DND-41 (cell line): ENCODE measurements at places on chromosomes 5 and 9.

DNA sequence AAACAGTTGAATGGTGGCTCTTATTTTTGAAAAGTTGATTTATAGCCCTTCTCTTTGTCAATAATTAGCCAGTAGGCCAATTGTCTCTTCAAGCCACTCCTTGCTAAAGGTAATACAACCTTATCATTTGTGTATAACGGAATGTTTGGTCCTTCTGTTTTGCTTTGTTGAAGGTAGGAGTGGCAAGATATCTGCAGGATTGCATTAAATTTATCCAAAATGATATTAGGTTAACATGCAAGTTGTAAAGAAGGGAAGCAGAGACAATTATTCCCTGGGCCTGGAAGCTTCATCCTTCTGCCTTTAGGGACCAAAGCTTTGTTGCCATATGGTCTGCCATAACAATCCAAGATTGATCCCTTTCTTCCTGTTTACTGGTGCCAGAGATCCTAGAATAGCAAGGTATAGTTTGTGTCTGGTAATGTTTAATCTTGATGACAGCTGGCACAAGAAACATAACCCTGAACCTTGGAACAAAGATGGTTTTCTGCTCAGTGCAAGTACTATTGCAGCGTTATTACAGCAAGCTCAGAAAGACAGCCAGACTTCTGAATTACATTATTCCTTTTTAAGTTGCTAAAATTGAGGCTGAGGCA lies 15.5 kb upstream of the FSD1L start:
- no peak for DNase-seq

- no peak for DNase-seq
Observed at GRCh38 chr9:91720313-91720712, 229.7 kb downstream of the ROR2 start.

DNA sequence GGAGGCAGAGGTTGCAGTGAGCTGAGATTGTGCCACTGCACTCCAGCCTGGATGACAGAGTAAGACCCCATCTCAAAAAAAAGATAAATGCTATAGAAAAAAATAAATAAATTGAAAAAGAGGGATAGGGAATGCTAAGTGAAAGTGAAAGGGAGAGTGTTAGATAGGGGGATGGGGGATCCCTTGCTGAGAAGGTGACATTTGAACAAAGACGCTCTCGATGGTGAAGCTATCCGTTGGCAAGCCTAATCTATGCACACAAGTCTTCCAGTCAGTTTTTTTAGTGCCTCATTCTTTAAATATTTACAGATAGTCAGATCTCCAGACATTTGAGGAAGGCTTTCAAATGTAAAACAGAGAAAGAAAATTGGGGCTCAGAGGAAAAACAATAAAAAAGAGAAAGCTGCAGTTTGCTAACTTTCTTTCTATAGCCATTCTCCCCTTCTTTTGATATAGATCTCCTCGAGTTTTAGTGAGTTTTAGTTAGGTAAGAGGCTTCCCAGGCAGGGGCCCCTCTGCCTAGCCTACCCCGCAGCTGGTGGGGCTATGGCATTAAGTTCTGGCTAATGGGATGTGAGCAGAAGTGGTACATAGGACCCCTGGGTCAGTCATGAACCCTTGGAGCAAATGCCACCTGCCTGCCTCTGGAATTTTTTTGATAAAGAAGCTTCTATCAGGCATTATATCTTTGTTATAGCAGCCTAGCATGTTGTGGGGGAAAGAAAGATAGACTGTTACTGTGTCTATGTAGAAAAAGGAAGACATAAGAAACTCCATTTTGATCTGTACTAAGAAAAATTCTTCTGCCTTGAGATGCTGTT lies 12.0 kb downstream of the GLRX start:
- no peak for DNase-seq

- no peak for DNase-seq
Observed at GRCh38 chr5:31770998-31771397, 132.1 kb downstream of the PDZD2 start.

DNA sequence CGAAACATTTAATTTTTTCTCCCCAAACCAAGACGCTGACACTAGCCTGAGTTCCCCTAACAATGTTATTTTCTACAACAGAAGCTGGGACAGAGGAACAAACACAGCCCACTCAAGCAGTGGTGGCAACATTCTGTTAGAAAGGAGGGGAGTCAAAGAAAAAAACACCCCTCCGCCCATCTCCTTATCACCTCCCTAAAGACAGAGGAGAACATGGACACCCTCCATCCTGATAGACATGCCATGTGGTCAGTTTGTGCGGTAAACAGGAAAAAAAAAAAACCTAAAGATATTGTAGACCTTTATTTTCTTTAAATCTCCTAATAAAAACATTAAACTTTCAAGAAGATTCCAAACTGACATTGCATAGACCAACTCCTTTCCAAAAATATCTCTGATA lies 2.9 kb upstream of the DPM2 start:
- DNase-seq = no peak

- no peak for DNase-seq
Observed at GRCh38 chr5:102617191-102618187, 118.7 kb upstream of the SLCO6A1 start.

DNA sequence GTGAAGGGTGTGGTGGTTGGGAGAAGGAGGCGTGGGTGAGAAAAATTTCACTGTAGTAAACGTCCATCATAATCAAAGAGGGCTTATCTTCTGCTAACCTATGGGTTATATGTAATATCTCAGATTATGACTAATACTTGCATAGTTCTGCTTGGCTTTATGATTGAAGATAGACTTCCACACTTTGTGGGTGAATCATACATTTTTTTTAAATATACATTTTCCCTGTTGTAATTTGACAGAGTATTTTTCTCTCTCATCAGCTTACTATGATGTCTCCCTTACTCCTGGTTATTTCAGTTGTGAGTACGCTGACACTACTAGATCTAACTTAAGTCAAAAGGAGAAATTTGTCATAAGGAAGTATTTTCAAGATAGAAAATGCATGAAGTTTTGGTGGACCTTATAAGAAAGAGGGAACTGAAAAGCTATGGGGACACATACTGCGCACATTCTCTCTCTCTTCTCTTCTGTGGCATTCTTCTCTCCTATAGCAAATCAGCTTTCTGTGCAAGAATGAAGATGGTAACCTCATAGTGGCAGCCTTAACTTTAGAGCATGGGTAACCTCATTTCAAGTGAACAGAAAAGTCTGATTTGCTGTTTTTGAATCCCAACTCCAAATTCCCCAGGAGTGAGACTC lies 4.9 kb upstream of the JAK2 start:
- DNase-seq = no peak

GRCh38 chr5:134510970-134511795 lies 14.3 kb upstream of the JADE2 start:
- DNase-seq = no peak

DNA sequence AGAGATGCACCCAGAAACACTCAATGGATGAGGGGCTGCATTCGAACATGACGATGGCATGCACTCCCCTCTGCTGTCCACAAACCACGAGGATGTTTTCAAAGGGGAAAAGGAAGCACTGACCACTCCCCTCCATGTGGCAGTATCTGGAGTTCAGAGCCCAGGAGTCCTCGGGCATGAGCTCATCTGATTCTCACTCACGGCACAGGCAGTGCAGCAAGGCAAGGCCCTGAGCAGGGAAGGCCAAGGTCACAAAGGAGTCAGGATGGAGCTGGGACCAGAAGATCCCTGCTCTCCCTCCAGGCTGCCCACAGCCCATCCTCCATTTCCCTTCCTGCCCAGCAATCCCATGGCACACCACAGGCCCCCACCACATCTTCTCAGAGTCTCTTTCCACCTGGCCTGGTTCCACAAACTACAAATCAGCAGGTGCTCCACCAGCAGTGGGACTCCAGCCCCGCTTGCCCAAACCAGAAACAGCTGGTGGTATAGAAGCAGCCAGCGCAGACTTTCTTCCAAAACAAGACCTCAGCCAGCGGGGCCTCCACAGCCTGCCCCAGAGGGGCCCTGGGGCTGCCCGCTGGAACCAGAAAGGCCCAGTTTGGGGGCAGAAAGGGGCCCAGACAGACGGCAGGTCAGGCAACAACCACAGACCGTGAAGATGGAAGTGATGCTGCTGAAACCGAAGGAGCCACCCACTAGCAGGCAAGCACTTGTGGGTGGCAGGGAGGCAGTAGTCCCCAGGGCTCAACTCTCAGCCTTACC lies 12.2 kb downstream of the TNIP1 start:
- peak; percentile 21 for DNase-seq

DNA sequence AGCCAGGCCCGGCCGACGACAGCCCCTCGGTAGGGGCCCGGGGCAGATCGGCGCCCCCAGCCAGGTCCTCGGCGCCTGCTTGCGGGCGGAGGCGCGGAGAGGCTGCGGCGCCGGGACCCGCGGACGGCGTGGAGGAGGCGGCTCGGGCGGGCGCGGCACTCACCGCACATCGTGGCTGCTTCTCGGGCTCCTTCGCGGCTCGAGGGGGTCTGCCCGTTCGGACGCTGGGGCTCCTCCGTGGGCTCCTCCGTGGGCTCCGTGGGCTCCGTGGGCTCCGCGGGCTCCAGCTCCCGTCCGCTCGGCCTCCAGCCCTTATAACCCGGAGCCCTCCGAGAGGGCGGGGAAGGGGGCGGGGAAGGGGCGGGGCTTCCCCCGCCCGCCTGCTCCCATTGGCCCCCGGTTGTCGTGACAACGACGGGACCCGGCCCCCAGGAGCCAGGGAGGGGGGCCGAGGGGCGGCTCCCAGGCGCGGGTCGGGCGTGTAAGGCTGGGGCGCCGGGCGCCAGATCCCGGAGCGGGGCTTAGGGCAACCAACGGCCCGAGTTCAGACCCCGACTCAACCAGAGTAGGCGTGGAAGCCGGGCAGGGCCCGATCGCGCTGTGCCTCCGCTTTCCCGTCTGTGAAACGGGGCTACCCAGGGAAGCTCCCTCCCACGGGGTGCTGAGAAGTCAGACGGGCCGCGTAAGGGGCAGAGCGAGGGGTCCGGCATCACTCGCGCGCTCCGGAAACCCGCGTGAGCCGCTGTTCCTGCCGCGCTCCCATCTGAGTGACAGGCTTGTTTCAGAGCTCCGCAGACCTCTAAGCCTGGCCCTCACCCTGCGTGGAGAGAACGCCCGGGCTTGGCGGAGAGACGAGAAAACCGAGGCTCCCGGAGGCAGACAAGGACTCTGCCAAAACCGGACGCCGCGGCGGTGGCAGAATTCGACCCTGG lies at the start of gene GFPT2:
TSS of gene GFPT2 (minus strand) at position 289 of the 932 bp plus-strand sequence. CDS start at position 170, 119 bp downstream.
- DNase-seq = no peak

GRCh38 chr9:105332471-105332870 lies 88.0 kb downstream of the SLC44A1 start:
- DNase-seq = no peak

DNA sequence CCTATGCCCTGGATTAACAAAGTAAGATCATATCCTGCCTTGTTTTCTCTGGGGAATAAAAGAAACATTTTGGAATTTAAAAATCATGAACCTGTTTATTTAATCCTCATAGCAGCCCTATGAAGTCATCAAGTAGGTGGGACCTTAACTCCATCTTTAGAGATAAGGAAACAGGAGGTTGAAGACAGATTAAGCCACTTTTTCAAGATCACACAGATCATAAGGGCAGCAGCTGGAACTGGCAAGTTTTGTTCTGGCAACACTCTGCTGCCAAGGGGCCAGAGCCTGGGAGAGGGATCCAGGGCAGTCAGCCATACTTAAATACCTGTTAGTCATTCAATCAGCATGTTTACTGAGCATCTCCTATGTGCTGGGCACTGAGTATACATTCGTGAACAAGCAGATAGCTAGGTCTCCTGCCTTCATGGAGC lies 63.7 kb downstream of the SLC1A1 start:
- no peak for DNase-seq

DNA sequence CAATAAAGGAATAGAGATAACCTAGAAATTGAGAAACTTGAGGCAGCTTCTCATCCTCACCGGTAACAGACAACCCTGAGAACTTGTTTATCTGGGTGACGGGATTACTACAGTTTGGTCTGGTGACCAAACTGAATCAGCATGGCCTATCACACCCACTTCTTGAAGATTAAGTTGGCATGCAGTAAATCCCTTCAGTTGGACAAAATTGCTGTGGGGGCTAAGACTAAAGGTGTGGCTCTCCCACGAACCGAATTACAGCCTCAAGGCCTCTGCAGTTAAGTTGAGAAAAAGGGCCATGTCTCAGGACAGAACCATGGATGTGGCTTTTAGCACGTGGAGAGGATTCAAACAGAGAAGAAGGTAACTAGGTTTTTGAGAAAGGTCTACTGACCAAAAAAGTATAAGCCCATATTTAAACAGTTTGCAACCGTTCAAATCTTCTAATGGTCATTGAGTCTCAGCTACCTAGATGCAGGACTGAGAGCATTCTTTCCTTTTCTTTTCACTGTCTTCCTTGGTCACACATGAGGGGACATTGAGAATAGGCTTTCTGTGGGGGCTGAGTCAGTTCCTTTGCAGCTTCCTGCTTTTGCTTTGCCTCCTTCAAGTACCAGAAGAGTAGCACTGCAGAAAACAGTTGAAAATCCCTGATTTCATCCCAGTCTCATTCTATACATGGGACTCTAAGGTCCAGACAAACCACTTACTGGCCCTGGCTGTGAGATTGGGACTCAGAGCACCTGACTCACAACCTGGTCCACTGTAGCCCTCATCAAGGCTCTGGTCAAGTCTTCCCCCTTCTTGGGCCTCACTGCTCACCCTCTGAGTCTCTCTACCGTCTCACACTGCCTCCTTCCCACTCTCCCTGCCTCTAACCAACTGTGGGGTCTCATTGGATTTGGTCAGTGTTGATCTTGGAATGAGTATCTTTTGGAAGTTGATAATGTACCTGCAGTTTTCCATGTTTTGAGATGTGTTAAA lies 30.9 kb downstream of the PDE6A start:
- no peak for DNase-seq

- no peak for DNase-seq
Observed at GRCh38 chr5:91079037-91079436, 304.1 kb downstream of the ARRDC3 start.

- no peak for DNase-seq
Observed at GRCh38 chr9:72931437-72931836, 21.4 kb downstream of the ALDH1A1 start.

- no peak for DNase-seq
Observed at GRCh38 chr5:72883850-72884249, 67.4 kb downstream of the TNPO1 start.

DNA sequence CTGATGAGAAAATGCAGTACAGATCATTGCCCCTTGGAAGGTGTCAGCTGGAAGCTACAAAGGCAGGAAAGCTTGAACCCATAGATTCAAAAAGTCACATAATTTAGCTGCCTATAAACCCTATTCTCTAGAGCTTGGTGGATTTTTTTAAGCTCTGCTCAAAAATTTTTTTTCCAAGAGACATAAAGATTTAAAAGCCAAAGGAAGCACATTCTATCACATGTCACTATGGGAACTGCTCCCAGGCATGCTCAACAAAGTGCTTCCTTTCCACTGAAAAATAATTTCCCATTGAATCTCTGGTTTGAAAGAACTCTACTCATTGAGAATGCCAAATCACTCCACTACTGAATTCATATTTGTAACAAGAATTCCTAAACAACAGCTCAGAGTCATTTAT lies 419.8 kb downstream of the CETN3 start:
- no peak for DNase-seq

GRCh38 chr9:123343443-123344191 lies 12.4 kb upstream of the CRB2 start:
- no peak for DNase-seq

DNA sequence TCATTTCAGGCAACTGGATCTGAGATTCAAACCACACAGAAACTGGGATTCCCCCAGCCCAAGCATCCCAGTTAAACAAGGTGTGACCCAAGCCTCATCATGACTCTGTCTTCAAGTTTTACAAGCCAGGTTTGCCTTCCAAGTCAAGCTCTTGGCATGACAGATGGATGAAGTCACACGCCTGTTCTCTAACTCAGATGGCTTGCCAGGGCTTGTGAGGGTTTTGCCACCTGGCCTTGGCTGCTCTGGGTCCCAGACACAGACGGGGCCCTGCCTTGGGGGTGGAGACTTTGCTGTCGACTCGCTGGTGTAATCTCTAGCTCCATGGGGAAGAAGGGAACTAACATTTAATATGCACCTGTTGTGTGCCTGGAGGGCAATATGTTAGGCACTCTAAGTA lies 95.8 kb upstream of the RARS1 start:
- no peak for DNase-seq
